ENCODE measurements at places on chromosomes 1 and 21. TPM values are rescaled to one million over a fixed set of nuclear protein-coding genes. Genes with fewer than 3 reads are reported as not detected.

The WNT4 gene
- 0.44 TPM for total RNA-seq

The RNU1-1 gene
- 30.4 TPM for total RNA-seq

The PRR9 gene
- total RNA-seq = not detected

The TPTE gene
- not detected for total RNA-seq

The GABPA gene
- 7.2 TPM for total RNA-seq

The REN gene
- not detected for total RNA-seq

The MX2 gene
- not detected for total RNA-seq

The HAPLN2 gene
- 0.25 TPM for total RNA-seq

The ANGPTL3 gene
- total RNA-seq = not detected

The GPR25 gene
- total RNA-seq = not detected

The SPATA1 gene
- 1.6 TPM for total RNA-seq

The LCE1D gene
- total RNA-seq = not detected

The AZIN2 gene
- total RNA-seq = 0.93 TPM

The GBP6 gene
- not detected for total RNA-seq

The TMPRSS3 gene
- total RNA-seq = 0.25 TPM
